ENCODE measurements at places on chromosomes 1 and 21. TPM values are rescaled to one million over a fixed set of nuclear protein-coding genes. Genes with fewer than 3 reads are reported as not detected.

GRCh38 chr1:155078469-155079209, at the start of gene EFNA3:
Gene EFNA3 (plus strand): TSS chr1:155078837. CDS start chr1:155078942, 105 bp downstream.
- H3K36me3 ChIP-seq: no peaks in the 10 kb centered on the region
- H3K27me3 ChIP-seq: no peaks in the 10 kb centered on the region
- no peak within 1 kb of the TSS for H3K27ac ChIP-seq
- H3K4me3 ChIP-seq: peak within 1 kb of the TSS; percentile 56
- peak; percentile 85 for DNase-seq
- H3K4me1 ChIP-seq: peaks cover 5% of the 10 kb centered on the region

GRCh38 chr1:212668477-212668876, 31.2 kb downstream of the BATF3 start:
- no peaks in the 10 kb centered on the region for H3K36me3 ChIP-seq
- DNase-seq: no peak
- H3K27ac ChIP-seq: no peak overlapping the region
- no peaks in the 10 kb centered on the region for H3K4me1 ChIP-seq

- no peaks in the 10 kb centered on the region for H3K4me1 ChIP-seq
- no peak overlapping the region for H3K4me3 ChIP-seq
- H3K27me3 ChIP-seq: no peaks in the 10 kb centered on the region
- H3K27ac ChIP-seq: no peak overlapping the region
Observed at GRCh38 chr1:20848162-20848561, 61.1 kb upstream of the HP1BP3 start.

DNA sequence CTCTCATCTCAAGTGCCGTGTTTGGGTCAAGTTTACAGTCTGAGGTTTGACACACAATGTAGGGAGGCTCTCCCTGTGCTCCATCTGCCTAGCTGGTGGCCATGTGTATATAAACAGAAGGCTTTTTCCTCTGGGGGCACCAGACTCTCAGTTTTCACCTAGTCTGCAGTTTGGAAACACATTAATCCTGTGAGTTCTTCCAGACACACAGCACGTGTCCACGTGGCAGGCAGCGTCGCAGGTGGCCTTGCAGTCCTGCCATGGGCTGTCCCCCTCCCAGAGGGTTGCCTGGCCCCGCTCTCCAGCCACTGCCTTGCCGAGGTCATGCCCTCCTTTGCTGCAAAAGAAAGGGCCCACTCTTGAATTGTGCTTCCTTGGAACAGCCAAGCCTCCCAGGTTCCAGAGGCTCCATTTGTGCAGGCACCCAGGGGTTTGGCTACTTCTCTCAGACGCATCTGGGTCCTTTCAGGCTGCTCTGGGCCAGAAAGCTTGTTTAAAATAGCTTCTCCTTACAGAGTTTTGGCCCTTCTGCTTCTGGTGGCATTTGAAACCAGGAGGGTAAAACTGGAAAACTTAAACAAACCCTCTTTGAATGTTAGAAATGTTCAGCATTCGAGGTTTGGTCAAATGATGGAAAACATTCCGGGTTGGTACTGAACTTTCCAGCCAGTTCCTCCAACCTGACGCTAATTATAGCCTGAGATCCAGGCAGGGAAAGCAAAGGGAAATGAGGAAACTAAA, 4.4 kb upstream of the RUNX1 start:
- H3K4me3 ChIP-seq: no peak overlapping the region
- H3K27ac ChIP-seq: no peak overlapping the region
- no peaks in the 10 kb centered on the region for H3K36me3 ChIP-seq
- H3K4me1 ChIP-seq: no peaks in the 10 kb centered on the region

DNA sequence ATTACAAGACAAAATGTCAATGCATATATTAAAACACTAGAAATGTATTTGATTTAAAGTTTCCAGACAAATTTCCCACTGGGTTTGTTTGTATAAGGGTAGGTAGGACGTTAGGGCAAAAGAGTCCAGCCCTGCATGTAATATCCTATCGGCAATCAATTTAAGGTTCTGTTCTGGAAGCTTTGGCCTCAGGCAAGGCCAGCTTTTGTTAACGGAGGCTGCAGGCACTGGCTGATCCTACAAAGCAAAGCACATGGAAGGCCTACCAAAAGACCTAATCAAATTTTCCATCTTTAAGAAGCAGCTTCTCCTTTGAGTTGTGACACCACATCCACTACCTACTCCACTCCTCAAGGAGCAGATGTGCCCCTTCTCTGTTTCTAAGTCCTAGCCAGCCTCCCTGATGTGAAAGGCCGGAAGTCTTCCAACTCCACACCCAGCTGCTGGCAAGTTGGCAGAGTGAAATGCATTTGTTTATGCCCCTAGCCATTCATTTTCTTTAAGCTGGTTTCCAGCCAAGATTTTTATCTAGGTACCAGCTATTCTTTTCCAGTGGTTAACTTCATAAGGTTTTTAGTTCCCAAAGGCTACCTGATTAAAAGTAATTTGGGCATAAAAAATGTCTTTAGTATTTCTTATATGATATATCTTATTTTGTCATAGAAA, 452.6 kb downstream of the PTBP2 start:
- no peaks in the 10 kb centered on the region for H3K4me1 ChIP-seq
- no peaks in the 10 kb centered on the region for H3K27me3 ChIP-seq
- no peaks in the 10 kb centered on the region for H3K36me3 ChIP-seq

- DNase-seq: no peak
- no peak overlapping the region for H3K4me3 ChIP-seq
- H3K36me3 ChIP-seq: no peaks in the 10 kb centered on the region
- no peaks in the 10 kb centered on the region for H3K27me3 ChIP-seq
- no peaks in the 10 kb centered on the region for H3K4me1 ChIP-seq
Observed at GRCh38 chr21:14531757-14532316, 14.3 kb downstream of the SAMSN1 start.

DNA sequence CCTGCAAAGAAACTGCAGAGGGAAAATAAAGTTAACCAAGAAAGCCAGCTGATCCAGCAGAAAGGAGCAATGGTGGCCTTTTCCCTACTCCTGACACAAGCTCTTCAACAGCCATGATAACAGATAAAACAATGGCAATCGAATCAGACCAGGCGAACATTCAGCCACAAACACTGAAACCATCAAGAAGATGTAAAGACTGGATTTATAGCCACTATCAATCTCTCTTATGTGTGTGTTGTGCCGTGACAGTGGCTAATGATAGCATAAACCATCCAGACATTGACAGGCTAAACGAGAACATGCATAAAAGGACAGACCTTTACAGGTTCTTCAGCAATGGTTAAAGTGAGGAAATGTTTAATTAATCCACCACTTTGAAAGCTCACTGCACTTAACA, 78.1 kb upstream of the RAB4A start:
- H3K27ac ChIP-seq: no peak overlapping the region
- DNase-seq: no peak
- H3K4me3 ChIP-seq: no peak overlapping the region

DNA sequence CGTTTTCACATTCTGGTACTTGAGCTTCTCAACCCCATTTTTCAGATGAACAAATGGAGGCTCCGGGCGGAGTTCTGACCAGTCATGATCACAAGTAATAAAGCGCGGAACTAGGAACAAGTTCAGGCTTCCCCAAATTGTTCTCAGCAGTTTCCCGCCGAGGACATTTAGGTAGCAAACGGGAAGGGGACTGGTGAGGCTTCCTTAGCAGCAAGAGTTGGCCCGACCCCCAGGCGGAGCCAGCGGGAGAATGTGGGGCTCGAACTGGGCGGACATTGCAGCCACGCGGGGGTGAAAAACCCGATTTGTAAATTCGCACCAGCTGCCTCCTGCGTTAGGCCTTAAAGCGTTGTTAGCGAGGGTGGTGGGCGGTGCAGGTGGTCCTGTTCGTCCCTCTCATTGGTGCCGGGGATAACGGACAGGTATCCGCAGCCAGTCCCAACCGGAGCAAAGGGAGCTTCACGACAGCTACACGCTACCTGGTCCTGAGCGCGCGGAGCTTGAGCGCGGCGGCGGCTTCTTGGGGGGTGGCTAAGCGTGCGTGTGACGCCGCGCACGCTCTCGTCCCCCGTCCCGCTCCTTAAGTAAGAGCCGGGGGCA, 15.3 kb downstream of the SEMA6C start:
- DNase-seq: peak; percentile 85
- H3K4me3 ChIP-seq: peak overlapping the region; percentile 6
- H3K4me1 ChIP-seq: no peaks in the 10 kb centered on the region
- no peaks in the 10 kb centered on the region for H3K27me3 ChIP-seq
- H3K27ac ChIP-seq: peak overlapping the region; percentile 45

DNA sequence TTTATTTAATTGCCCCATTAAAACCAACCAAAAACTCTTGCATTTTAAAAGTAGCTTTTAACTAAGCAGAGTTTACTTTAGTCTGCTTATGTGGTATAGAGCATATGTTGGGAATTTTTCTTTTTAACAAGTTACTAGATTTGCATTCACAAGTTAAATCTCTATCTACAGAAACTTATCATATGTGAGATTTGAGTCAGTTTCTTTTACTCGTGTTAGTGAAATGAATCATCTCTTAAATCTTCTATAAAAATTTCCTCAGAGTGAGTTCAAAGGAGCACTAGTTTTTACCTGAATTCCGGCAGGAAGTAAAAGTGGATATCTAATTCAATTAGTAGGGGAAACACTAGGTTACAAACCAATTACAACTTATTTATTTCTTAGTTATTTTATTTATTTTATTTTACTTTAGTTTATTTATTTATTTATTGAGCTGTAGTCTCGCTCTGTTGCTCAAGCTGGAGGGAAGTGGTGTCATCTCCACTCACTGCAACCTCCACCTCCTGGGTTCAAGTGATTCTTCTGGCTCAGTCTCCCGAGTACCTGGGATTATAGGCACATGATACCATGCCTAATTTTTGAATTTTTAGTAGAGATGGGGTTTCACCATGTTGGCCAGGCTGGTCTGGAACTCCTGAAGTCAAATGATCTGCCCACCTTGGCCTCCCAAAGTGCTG, 1609.6 kb upstream of the B3GALT2 start:
- H3K4me1 ChIP-seq: no peaks in the 10 kb centered on the region
- no peaks in the 10 kb centered on the region for H3K27me3 ChIP-seq
- no peak for DNase-seq

DNA sequence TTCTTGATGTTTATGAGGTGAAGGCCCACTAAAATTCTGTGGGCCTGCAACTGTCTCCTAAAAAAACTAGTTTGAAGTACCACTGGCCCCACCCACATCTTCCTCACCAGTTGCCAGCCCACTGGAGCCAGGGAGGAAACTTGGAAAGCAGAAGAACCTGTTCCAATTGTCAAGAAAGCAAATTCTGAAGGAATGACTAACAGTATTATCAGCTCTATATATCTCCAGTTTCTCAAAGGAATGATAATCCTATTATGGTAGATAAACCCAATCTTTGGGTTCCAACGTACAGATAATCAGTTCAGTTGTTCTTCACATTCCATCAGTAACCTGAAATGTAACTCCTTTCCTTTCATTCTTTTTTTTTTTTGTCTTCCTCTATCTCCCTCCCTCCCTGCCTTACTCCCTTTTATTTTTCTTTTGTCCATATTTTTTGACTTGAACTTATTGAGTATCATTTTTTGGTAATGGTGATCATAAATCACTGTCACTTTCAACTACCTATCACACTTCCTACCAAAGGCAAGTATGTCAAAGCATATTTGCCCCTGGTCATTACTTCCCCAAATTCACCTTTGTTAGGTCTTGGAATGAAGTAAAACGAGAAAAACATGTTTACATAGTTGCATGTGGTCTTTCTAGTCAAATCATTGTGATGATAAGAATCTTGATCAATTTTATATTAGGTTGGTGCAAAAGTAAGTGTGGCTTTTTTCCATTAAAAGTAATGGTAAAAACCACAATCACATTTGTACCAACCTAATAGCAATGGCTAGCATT, 943.4 kb downstream of the TTLL7 start:
- no peaks in the 10 kb centered on the region for H3K27me3 ChIP-seq
- H3K4me3 ChIP-seq: no peak overlapping the region
- H3K36me3 ChIP-seq: no peaks in the 10 kb centered on the region

Gene PTAFR
- 5.2 TPM for polyA plus RNA-seq

Gene LEFTY2
- not detected for polyA plus RNA-seq

Gene OR2L2
- not detected for polyA plus RNA-seq

Gene SPOCD1
- polyA plus RNA-seq: 0.81 TPM
